ENCODE measurements at places on chromosomes 7 and 10. TPM values are rescaled to one million over a fixed set of nuclear protein-coding genes. Genes with fewer than 3 reads are reported as not detected.

GRCh38 chr7:47758546-47758945, 176.6 kb upstream of the TNS3 start:
- no peaks in the 10 kb centered on the region for H3K36me3 ChIP-seq
- no peak for DNase-seq
- H3K4me1 ChIP-seq: no peaks in the 10 kb centered on the region
- no peaks in the 10 kb centered on the region for H3K27me3 ChIP-seq
- H3K4me3 ChIP-seq: no peak overlapping the region

EN2 gene
- total RNA-seq: 0.06 TPM

GRCh38 chr10:131033166-131034085, 278.1 kb downstream of the TCERG1L start:
- H3K27me3 ChIP-seq: peaks cover 4% of the 10 kb centered on the region
- H3K4me1 ChIP-seq: no peaks in the 10 kb centered on the region
- no peak overlapping the region for H3K27ac ChIP-seq
- DNase-seq: no peak
- no peak overlapping the region for H3K4me3 ChIP-seq

GRCh38 chr10:8811201-8811600, 756.7 kb downstream of the GATA3 start:
- H3K4me1 ChIP-seq: no peaks in the 10 kb centered on the region
- H3K36me3 ChIP-seq: no peaks in the 10 kb centered on the region
- H3K4me3 ChIP-seq: no peak overlapping the region

GRCh38 chr7:134844200-134844599, 64.8 kb downstream of the CALD1 start:
- no peak overlapping the region for H3K4me3 ChIP-seq
- H3K27ac ChIP-seq: no peak overlapping the region
- peaks cover 4% of the 10 kb centered on the region for H3K36me3 ChIP-seq
- H3K27me3 ChIP-seq: no peaks in the 10 kb centered on the region

DNA sequence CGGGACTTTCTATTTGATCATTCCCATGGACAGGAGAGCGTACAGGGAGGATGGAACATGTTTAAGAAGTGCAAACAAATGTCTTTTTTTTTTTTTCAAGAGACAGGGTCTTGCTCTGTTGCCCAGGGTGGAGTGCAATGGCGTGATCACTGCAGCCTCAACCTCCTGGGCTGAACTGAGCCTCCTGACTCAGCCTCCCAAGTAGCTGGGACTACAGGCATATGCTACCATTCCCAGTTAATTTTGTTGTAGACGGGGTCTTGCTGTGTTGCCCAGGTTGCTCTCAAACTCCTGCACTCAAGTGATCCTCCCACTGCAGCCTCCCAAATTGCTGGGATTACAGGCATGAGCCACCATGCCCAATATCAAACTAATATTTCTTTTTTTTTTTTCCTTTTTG, 40.5 kb downstream of the SPDYE5 start:
- no peak overlapping the region for H3K27ac ChIP-seq
- H3K4me3 ChIP-seq: no peak overlapping the region
- peaks cover 15% of the 10 kb centered on the region for H3K36me3 ChIP-seq
- no peaks in the 10 kb centered on the region for H3K4me1 ChIP-seq
